Panc1 (cell line): ENCODE measurements at places on chromosomes 7 and 10. TPM values are rescaled to one million over a fixed set of nuclear protein-coding genes. Genes with fewer than 3 reads are reported as not detected.

C10orf62 gene
- total RNA-seq, result not detected

HTR5A gene
- not detected for total RNA-seq

GJD4 gene
- not detected for total RNA-seq

FFAR4 gene
- 0.92 TPM for total RNA-seq

ANKRD1 gene
- 0.26 TPM for total RNA-seq

NRBF2 gene
- total RNA-seq, result 25.7 TPM

GIMAP1 gene
- total RNA-seq, result 0.05 TPM

HOXA2 gene
- total RNA-seq, result 2.9 TPM

TMEM139 gene
- total RNA-seq, result 2.0 TPM

OPN4 gene
- not detected for total RNA-seq

TCAF2 gene
- total RNA-seq, result 0.28 TPM

CCDC146 gene
- 1.2 TPM for total RNA-seq

GRCh38 chr7:45157653-45158401 is at the start of gene RAMP3:
Gene RAMP3, plus strand, starts transcription at chr7:45157791. Its CDS starts 38 bp downstream, at chr7:45157829.
- DNase-seq, result no peak

DNA sequence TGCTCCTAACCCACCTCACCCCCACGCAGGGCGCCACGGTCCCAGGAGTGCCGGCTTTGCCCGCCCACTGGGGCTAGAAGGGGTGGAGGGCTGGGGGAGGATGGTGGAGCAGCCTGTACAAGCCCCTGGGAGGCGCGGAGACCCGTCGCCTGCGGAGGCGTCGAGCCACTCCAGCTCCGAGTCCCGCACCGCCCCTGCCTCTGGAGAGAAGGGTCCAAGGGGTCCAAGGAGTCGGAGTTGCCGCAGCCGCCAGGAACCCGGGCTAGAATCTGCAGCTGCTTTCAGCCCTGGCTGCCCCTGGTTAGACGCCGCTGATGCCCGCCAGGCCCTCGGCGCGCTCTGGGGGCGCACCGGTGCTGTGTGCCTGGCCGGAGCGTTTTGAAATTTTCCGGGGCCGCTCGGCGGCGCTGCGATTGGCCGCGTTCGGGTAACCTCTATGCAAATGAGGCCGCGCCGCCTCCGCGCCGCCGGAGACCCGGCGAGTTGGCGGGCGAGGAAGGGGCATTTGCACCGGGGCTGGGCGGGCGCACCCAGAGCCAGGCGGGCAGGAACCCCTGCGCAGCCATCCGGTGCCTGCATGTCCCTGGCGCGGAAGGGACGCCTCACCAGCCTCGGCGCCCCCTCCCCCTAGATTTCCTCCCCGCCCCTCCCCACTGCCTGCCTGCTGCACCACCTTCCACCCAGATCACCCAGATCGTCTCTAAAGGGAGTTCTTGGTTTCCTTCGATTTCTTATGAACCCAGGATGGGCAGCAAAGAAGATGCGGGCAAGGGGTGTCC is at the start of gene HMX2:
Gene HMX2 (plus strand): TSS at position 502 of the 779 bp plus-strand sequence. CDS start 243 bp downstream, at position 745.
- no peak for DNase-seq

DNA sequence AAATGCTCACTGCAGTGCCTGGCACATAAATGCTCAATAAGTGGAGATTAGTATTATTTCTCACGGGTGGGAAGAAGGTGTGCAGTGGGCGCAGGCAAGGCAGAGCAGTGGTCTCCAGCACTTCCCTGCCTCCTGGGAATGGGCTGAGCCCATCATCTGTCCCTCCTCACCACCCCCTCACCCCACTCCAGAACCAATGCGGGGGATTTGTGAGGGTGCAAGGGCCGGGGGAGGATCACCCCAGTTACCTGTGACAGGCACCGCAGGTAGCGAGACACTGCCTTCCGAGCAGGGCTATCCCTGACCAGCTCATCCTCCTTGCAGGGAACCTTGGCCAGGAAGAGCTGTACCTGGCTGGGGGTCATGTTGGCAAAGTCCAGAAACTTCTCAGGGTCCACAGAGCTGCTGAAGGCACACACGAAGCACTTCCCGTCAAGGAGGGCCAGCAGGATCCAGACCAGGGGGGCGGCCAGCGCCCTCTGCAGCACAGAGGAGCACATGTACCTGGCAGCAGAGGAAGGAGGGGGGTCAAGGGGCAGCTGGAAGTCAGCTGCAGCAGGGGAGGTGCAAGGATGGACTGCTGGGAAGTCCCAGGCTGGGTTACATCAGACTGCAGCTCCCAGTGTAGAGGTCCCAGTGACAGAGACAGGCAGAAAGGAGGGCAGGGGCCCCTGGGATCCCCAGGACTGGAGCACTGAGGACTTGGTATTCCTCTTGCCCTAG is 2.8 kb downstream of the CALHM3 start:
- no peak for DNase-seq

DNA sequence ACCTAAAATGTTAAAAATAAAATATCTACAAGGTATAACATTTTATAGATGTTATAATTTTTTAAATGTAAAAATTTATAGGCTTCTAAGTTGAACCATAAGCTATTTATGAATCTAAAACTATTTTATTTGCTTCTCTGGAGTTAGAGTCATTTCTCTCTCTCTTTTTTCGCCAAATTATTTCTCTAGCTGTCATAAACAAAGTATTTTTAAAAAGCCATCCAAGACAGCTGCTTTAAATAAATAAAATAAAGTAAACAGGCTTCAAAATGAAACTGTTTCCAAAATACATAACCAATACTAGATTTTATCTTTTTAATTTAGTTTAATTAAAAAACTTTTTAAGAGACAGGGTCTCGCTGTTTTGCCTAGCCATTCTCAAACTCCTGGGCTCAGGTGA is 12.4 kb upstream of the IL15RA start:
- no peak for DNase-seq

- DNase-seq, result no peak
Measured at GRCh38 chr10:37403776-37404175, 278.4 kb downstream of the ANKRD30A start.

GRCh38 chr10:114634609-114634979 is 23.5 kb downstream of the ABLIM1 start:
- DNase-seq, result no peak

GRCh38 chr7:93228302-93228701 is 2.0 kb upstream of the HEPACAM2 start:
- peak; percentile 46 for DNase-seq

GRCh38 chr10:87861566-87861952 is 1.8 kb downstream of the KLLN start:
- DNase-seq, result no peak

DNA sequence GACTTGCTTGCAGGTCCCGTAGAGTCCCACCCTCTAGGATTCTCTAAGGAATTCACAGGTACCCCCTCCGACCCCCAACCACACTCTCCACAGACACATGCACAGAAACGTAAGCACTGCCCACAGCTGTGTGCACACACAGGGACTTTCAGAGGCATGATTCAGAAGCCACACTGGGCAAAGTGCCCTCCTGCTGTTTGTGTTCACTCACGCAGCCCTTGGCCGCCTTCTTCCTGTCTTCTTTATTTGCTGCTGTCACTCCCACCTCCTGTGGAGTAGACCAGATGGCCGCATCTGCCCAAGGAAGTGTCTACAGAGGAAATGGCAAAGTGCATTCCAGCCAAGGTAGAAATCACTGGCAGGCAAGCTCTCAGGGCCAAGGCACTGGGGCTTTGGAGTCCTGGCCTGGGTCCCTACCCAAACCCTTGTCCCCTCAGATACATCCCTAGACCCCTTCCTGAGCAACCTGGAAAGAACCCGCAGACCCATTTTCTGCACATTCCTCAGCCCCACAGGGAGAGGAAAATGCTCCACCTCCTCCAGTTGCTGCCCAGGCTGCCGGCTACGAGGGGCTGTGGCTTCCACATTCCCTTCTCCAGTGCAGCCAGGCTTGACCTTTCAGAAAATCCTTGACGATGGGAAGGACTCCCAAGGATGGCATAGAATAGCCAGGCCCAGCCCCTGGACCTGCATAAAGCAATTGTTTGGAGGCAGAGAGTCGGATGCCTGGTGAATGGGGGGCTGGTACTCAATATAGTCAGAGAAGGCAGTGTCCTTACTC is 21.6 kb upstream of the GIMAP8 start:
- DNase-seq, result no peak

DNA sequence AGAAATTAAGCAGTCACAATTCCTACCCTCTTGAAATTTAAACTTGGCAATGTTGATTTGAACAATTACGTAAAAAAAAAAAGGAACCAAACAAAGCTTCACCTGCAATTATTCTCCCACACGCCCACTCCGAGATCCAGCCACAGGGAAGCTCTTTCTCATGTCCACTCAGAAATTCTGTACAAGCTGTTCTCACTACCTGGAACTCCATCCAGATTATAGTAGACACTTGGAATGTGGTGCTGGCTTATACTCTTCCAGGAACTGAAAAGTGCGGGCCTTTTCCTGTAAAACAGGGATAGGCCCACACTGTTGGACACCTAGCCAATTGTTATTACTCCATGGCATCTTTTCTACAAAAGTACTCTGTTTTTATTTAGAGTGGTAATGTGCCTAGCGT is 20.3 kb upstream of the TOMM7 start:
- DNase-seq, result no peak

- DNase-seq, result no peak
Measured at GRCh38 chr7:66840316-66840715, 80.7 kb upstream of the TMEM248 start.

DNA sequence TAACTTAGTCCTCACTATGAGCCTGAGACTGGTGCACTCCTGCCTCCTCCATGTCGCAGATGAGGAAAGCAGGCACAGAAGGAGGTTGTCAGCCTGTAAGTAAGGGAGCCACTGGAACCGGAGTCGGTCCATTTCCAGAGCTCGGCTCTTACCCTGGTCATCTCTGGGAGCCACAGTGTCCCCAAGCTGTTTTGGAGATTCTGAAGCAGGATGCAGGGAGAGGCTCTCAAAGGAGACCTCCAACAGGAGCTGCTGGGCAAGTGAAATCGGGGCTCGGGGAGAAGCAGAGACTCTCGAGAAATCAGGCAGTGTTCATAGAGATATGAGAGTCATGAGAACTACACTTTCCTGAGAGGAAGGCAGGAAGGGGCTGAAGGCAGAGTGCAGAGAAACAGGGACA is 39.0 kb downstream of the VSTM4 start:
- no peak for DNase-seq

GRCh38 chr7:16668049-16668858 is 22.3 kb downstream of the BZW2 start:
- DNase-seq, result peak; percentile 96
